ENCODE measurements at places on chromosomes 4 and X.

DNA sequence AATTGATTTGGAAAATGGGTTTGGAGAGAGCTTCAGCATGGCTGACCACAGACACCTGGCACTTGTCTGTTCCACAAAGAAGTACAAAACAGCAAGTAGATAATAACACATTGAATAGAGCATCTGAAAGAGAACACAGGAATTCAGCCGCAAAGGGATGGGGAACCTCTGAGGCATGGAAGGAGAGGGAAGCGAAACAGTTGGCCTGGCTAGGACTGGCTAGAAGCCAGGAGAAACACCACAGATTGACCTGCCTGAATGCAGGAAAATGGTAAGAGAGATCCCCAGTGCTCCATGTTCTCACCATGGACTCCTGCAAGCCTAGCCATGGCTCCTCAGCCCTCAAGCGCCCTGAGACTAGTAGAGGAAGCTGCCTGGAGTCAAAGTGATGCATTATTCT is 169.7 kb upstream of the SH3RF1 start:
- no peak for DNase-seq

DNA sequence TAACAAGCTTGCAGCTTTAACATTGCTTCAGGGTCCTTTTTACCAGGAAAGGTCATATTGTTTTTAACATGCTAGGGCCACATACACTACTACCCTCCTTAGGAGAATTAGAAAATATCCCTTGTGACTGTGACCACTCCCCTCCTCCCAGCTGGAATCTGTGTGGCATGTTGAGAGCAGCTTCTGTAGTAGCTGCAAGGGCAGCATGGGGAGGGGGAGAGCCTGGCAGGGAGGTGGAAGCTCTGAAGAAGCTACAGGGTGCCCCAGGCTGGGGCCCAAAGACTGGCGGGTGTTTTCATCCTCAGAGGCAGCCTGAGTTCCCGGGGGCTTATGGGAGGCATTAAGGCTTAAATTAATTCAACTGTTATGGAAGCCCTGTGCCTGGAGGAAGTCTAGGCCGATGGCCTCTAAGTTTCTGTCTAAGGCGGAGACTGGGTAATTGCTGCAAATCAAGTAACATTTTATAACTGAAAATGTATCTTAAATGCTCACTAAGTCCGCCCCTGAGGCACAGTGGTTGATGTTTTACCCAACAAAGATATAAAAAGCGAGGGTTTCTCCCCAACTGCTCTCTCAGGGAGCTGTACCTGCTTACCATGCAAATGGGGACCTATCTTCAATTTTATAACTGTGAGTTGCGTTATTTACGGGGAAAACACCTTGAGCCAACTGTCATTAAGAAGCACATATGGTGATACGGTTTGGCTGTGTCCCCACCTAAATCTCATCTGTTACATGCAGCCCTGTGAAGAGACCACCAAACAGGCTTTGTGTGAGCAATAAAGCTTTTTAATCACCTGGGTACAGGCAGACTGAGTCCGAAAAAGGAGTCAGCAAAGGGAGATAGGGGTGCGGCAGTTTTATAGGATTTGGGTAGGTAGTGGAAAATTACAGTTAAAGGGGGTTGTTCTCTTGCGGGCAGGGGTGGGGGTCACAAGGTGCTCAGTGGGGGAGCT is 37.4 kb upstream of the STS start:
- DNase-seq = no peak

DNA sequence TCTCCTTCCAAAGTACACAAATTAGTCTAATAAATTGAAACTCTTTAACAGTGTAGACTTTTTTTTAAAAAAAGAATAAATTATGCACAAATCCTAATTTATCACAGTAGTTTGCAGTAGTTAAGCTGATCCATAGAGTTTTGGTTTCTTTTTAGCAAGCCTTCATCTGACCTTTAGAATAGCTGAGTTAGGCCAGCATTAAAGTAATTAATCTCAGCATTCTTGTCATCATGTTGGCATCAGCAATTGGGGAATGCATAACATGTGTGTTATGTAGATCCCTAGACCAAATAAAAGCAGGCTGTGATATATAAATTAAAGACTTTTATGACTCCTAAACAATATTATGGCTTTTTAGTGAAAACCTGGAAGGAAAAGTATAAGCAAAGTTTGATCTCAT is 426.5 kb upstream of the PABPC4L start:
- DNase-seq = no peak

DNA sequence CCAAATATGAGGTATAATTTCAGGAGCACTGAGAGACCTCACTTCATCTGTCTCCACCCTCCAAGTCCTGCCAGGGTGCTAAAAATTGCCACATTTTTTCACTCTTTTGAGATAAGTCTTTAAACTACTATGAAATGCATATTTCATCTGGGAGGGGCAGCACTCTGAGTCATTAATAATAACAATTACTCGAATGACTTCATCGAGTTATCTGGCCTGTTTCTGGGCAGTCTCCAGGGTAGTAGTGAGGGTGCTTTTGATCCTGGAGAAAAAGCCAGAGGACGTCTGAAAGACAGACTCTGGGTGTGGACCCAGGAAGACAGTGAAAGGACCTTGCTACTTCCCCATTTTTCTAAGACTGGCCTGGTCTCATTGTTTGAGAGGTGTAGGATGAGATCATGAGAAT is 42.3 kb upstream of the SRD5A3 start:
- DNase-seq = no peak

- no peak for DNase-seq
Observed at GRCh38 chrX:46589977-46590723, 16.6 kb downstream of the CHST7 start.

DNA sequence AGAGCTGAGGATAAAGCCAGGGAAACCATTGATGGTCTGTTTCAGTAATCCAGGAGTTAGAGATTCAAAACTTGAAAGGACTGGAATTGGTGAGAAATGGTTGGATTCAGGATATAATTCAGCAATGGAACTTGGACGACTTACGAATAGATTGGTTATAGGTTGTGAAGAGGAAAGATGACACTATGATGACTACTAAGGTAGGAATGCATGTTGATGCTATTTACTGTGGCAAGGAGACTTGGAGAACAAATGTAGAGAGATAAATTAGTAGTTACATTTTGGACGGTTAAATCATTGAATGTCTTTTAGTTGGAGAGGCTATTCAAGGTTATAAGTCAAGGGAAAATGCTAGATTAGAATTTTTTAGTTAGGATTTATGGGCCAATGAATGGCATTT is 365.4 kb upstream of the TECRL start:
- no peak for DNase-seq

DNA sequence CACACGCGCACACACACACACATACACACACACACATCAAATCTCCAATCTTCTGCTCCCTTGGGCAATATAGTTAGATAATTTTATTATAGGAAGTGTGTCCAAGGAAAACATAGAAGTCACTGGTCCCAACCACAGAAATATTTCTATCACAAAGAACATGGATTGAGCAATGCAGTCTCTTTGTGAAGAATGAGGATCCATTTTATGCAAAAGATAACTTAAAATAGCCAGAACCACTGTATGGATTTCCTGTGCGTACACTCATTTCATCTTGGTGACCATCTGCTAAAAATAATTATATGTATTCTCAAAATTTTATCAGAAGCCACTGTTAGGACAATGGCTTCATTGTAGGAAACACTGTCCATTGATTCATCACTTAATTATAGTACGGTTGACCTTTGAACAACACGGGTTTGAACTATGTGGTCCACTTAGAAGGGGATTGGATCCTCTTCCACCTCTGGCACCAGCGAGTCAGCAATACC is 169.6 kb upstream of the MXRA5 start:
- DNase-seq = no peak

DNA sequence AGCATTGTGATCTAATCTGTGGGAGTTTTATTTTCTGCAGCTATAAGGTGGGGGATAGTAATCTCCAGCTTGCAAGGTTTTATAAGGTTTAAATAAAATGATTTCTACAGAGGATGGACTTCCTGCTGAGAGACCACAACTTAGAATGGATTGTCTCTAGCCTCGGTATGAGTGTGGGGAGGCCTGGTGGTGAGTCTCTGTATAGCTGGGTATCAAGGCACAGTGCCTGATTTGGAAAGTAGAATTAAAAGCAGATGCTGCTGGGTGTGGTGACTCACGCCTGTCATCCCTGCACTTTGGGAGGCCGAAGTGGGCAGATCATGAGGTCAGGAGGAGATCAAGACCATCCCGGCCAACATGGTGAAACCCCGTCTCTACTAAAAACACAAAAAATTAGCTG is 162.0 kb upstream of the GATB start:
- DNase-seq = no peak

GRCh38 chr4:67593741-67594175 is 35.2 kb downstream of the STAP1 start:
- DNase-seq = no peak

DNA sequence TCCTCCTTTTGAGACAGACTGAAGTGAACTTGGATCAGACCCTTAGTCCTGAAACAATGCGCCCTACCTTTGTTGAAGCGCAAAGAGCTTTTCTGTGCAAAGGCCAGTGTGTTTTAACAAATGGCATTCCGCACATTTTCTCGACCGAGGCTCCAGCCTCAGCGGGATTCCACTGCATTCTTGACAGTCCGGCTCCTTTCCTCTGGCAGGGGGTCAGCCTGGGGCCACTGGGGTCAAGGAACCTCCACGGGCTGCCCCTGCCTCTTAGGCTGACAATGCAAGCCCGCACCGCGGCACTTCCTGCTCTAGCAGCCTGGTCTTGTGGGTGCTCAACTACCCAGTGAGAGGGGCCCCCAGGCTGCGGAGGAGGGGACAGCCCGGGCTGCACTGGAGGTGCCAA is 47.2 kb upstream of the TFDP3 start:
- no peak for DNase-seq

GRCh38 chrX:24098932-24099331 is 44.2 kb downstream of the EIF2S3 start:
- no peak for DNase-seq

DNA sequence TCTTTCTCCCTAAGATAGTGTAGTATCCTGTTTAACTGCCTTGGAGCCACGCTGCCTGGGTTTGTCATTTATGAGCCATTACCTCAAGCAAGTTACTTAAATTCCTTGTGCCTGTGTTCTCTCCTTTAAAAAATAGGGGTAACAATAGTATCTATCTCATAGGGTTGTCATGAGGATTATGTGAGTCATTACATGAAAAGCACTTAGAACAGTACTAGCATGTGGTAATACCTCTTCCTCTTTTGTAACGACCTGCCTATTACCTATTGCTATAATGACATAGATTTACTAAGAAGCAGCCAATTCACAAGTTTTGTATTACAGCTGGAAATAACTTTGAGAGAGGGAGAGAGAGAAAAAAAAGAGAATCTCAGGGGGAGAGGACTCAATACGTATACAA is 834.7 kb downstream of the RAPGEF2 start:
- no peak for DNase-seq

DNA sequence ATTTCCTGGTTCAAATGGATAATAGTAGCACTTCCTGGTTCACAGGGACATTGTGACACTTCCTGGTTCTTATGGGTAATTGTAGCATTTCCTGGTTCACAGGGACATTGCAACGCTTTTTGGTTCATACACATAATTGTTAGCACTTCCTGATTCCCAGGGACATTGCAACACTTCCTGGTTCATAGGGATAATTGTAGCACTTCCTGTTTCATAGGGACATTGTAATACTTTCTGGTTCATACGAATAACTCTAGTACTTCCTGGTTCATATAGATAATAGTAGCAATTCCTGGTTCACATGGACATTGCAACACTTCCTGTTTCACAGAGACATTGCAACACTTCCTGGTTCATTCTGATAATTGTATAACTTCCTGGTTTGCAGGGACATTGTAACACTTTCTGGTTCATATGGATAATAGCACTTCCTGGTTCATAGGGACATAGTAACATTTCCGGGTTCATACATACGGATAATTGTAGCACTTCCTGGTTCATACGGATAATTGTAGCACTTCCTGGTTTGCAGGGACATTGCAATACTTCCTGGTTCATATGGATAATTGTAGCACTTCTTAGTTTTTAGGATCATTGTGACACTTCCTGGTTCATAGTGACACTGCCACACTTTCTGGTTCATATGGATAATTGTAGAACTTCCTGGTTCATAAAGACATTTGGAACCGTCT is 61.6 kb upstream of the CD99 start:
- no peak for DNase-seq

DNA sequence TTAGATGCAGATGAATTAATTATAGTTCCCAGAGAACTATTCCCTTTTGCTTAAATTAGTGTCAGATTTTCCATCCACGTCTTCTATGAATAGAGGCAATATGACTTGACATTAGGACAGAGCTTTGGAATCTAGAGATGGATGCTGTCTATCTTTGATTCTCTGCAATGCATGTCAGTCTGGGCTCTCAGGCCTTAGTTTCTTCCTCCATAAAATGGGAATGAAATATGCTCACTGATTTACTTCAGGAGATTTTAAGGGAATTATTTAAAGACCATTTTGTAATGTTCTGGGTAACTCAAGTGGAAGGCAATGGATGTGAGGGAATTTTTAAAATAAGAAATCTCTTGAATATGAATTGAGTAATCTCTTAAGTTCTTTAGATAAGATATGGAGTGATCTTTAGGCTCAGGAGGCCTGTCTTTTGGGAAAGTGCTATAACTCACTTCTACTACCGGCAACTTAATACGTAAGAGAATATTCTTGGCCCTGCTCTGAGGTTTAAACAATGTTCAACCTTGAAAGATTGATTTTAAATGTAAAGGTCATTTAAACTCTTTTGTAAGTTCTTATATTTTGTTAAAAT is 29.0 kb downstream of the MGST2 start:
- DNase-seq = no peak

DNA sequence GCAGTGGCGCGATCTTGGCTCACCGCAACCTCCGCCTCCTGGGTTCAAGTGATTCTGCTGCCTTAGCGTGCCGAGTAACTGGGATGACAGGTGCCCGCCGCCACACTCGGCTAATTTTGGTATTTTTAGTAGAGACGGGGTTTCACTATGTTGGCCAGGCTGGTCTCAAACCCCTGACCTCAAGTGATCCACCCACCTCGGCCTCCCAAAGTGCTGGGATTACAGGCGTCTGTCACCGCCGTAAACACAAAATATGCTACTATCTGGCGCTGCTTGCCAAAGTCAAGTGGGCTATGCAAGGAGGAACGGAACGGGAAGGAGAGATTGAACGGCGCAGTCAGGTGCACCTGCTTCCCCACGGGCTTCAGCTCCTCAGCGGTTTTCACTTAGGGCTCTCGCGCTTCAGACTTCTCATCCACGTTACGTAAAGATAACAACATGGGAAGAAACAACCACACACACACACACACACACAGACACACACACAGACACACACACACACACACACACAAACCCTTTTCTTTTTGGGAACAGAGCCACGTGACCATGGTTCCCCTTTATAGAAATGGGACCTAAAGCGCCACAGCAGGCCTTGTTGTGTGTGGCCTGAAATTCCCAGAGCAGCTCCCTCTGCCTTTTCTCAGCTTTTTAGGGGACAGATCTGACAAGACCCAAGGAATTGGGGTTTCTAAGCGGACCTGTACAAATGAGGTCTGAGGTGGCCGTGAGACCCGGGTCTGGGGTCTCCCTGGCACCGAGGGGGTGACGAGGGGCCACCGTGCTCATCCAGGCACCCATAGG is 1.5 kb downstream of the P2RY8 start:
- no peak for DNase-seq

DNA sequence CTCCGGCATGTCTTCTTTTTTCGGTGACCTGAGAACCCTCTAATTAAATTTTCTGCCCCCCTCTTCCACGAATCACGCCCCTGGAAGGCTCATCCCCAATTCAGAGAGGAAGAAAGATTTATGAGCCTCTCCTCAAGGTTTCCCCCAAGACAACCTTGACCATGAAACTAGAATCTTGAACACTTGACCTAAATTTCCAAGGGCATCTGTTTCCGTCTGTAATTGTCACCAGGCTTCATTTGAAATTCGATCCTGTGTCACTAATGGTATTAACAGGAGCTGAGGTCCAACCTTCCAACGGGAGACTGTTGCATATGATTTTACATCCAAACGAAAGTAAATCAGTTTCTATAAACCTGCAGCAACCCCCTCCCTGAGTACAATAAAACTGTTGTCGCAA is 139.9 kb upstream of the ZIC3 start:
- DNase-seq = no peak
